Stimulated activated CD8-positive, alpha-beta memory T cell treated with anti-CD3 and anti-CD28 coated beads, Interleukin-4, amount 100 ng/mL, for 1 hour (primary cell): ENCODE measurements at places on chromosomes 11 and 22.

- no peak for DNase-seq
Measured at GRCh38 chr11:83611600-83611999, 325.4 kb upstream of the CCDC90B start.

GRCh38 chr11:77801477-77801876 is 19.0 kb downstream of the RSF1 start:
- DNase-seq, result no peak

DNA sequence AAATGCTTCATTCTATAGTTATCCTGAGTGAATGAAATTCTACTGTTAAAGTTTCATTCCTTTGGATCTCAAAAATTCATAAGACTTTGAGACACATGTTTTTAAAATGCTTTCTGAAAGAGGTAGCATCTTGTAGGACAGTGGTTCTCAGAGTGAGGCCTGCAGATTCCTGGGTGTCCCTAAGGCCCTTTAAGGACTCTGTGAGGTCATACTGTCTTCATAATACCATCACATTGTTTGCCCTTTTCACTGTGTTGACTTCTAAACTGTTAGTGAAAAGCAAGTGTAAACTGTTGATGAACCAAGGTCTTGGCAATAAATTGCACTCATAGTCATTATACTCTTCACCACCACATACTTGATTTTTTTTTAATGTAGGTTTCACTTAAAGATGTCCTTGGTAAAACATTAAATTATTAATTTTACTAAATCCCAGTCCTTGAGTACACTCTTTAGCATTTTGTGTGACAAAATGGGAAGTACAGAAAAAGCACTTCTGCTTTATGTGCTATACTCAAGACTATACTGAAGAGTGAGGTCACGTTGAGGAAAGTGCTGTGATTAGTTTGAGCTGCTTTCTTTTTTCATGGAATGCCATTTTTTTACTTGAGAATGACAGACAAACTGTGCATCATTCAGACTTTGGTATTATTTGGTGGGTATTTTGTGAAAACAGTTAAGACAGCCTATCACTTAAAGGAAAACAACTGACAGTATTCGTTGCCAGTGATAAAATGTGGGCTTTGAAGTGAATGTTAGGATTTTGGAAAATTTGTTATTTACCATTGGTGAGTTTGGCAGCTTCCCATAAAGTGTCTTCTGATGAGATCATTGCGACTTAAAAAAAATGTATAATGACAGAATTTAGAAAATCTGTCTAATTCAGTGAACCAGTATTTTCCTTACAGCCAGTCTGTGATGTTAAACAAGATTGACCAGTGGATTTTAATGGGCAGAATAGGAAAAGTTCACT is 61.1 kb downstream of the SPECC1L start:
- no peak for DNase-seq

DNA sequence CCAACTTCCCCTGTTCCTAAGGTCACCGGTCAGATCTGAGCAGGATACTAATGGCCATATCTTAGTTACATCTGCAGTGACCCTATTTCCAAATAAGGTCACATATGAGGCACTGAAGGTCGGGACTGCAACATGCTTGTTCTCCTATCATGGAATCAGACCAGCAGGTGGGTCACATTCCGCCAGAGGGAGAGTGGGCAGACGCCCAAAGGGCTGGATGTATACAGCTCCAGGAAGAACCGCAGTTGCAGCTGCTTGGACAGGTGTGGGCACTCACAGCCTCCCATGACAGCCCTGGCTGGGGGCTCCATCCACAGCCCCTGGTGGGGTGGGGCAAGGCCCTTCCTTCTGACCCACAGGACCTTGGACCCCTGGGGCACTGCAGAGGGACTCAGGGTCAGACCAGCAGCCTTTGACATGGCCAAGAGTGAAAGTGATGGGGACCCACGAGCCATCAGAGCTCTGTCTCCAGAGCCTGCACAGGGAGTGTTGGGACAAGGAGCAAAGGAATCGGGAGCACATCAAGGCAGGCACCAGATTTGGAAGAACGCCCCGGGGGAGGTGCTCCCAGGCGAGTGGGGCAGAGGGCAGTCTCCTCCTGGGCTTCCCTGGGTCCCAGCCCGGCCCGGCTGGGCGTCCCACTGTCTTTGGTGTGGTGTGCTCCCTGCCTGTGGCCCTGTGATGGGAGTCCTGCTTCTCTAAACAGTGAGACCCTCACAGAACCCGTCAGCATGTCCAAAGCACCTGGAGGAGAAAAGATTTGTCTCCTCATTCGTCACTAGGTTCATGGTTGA is 13.3 kb upstream of the CD81 start:
- DNase-seq, result no peak

- no peak for DNase-seq
Measured at GRCh38 chr11:24496736-24497725, at the start of gene LUZP2. LUZP2 (plus strand) TSS chr11:24497053.

DNA sequence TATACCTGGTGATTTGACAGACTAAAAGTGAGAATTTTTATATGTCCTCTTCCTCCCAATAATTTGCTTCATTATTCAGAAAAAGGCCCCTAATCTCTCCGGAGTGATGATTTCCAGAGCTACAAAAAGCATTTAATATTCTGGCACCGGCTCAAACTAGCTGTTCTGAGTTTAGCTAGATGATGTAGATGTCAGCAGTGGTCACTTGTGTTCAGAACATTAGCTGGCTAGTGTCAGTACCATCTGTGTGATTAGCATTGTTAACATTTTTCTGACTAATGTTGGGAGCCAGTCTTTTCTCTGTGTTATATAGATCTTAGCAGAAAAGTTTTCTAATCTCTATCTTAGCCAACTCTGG is 68.7 kb upstream of the RRM1 start:
- DNase-seq, result no peak

DNA sequence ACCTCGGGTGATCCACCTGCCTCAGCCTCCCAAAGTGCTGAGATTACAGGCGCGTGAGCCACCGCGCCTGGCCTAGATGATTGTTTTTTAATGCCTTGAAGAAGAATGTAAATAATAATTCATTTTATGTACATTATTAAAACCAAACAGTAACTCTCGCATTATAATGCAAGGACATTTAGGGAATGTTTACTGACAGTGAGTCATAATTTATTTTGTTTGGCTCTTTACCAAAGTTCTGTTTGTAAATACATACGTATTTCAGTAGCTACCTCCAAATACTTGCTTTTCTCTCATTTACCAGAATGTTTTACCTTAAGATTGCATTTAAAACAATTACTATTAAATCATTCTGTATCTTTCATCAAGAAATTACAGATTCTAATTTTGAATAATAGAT is 3.0 kb downstream of the RAB39A start:
- no peak for DNase-seq

DNA sequence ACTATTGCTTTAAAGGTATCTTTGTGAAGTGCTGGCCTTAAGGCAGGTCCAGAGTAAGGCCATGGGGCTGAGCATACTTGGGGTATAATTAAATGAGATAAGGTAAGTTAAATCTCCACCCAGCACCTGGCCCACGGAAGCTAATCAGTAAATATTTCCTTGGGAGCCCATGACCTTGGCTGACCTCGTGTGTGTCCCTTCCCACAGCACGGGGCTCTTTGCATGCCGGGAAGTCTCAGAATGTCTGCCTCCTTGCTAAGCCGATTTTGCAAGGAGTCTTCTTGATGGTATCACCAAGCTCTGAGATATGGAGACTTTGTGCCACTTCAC is 46.5 kb downstream of the ADM start:
- DNase-seq, result no peak

- no peak for DNase-seq
Measured at GRCh38 chr11:2825261-2825888, 60.2 kb downstream of the CDKN1C start.

DNA sequence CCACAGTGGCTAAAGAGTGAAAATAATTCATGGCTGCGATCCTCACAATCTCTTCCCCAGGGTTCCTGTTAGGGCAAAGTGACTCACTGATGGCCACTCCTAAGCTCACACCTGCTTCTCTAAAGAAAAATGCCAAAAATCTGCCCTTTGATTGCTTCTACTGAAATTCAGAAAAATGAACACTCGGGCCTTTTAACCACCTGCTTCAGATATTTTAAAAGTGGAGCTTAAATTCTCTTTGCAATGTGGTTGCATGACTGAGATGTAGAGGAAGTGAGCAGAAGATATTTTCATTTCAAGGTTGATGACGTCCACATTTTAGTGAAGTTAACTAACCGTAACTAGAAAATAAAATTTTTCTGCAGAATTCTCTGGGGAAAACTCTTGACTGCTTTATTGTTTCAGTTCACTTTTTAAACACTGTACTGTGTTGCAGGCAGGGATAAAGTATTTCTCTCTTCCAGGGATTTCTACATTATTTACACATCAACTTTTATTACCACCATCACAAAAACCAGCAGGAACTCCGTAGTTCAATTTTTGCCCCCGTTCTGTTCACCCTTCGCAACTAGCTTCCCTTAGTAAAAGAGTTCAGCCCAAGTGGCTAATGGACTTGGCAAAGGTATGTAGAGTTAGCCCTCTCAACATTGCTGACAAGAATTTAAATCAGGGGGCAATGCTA is 8.5 kb downstream of the RAB30 start:
- DNase-seq, result no peak

DNA sequence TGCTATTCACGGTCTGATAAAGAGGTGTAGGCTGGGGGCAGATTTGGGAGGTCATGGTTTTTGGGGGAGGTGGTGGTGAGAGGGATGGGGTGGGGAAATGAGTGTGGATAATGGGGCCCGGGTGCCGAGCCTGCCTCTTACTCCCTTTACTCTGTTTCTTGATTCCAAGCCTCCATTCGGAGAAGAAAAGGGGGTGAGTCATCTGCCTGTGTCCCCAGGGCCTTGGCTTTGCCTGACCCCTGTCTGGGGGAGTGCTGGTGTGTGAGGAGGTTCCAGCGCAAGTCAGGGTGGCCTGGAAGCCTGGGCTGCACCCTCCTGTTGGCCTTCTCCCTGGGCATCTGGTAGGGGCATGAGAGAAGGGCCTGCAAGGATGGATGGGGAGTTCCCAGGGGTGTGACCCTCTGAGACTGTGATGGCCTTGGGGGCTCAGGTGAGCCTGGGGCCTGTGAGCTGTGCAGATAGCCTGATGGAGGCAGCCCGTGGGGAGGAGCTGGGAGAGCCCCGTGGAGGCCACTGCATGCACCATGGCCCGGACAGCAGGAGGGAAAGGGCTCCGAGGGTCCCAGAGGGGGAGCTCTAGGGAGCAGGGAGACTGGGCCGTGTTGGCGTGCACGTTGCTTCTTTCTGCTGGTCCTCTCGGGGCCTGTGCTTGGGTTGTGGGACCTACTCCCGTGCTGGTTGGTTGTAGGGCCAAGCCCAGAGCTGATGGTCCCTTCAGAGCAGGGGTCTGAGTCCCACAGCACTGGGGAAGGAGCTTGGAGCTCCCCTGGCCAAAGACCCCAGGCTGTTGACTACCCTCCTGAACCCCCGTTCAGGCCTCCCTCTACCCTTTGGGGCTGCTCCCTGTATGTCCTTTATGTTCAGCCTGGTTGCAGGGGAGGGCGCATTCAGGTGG is 26.3 kb upstream of the ACR start:
- no peak for DNase-seq

DNA sequence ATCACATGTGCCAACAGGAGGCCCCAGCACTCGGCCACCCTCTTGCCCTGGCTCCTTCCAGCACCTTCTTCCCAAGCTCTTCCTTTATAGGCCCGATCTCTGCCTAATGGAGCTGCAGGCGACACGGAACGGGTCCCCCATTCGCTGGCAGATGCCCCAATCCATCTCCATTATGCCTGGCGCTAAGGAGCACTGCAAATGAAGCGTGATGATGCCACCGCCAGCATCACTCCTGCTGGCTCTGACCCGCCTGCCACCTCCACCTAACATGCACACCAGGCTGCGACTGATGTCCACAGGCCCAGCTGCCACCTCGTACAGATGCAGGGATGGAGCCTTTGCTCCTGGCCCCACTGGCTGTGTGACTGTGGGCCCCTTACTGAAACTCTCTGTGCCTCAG is 33.5 kb downstream of the ELFN2 start:
- no peak for DNase-seq

GRCh38 chr11:119421351-119421750 is 1.6 kb downstream of the THY1 start:
- no peak for DNase-seq

- no peak for DNase-seq
Measured at GRCh38 chr22:22197993-22198402, 46.6 kb upstream of the VPREB1 start.

GRCh38 chr11:93738647-93739081 is 2.6 kb downstream of the TAF1D start:
- DNase-seq, result no peak

- DNase-seq, result no peak
Measured at GRCh38 chr11:58907780-58908179, 31.5 kb upstream of the GLYATL1 start.

DNA sequence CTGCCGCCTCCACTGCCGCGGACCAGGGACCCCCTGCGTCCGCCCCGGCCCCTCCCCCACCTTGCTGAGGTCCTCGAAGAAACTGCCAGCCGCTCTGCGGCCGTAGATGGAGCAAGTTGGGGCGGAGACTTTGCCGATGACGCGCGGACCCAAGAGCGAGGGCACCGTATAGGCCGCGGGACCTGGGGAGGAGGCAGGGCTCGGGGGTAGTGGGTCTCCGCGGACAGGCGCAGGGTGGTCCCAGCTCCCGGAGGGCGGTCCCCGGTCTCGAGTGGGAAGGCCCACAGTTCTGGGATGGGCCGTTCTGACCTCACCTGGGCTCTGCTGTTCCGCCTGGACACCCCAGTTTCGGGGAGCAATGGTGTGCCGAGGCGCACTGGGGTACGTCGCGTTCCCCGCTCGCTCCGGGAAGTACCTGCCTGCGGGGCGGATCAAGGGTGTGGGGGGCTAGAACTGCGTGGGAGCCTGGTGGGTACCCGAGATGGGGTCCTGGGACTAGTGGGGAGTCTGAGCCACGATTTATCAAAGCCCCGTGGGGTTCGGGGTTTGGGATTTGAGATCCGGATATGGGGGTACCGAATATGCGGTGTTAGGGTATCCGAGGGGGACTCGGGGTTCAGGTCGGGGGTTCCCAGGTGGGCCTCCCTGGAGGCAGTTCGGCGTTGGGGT is 1.2 kb upstream of the TYMP start:
- DNase-seq, result peak; percentile 55
